ENCODE measurements at places on chromosomes 1 and 21. TPM values are rescaled to one million over a fixed set of nuclear protein-coding genes. Genes with fewer than 3 reads are reported as not detected.
A peak's percentile ranks its signal among the peaks of the same experiment; 100 is the strongest.

DNA sequence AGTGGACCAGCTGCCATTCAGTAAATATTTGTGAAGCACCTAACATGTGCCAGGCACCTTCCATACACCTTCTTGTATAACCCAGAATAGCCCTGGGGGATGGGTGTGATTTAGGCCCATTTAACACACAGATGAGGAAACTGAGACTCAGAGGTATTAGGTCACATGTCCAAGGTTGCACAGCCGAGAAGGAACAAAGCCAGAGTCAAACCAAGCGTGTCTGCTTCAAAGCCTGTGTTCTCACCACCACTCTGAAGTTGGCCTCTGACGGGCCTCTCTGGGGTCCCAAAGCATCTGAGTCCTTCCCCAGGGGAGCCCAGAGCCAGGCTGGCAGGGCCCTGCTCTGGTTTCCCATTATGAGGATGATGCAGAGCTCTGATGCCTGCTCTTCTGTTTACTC, 65.1 kb downstream of the LACTBL1 start:
- H3K27me3 ChIP-seq: no peaks in the 10 kb centered on the region
- peaks cover 6% of the 10 kb centered on the region for H3K4me1 ChIP-seq
- no peak for DNase-seq
- H3K4me3 ChIP-seq: no peak overlapping the region
- no peak overlapping the region for H3K27ac ChIP-seq
- H3K36me3 ChIP-seq: no peaks in the 10 kb centered on the region

- no peaks in the 10 kb centered on the region for H3K27me3 ChIP-seq
- peaks cover 19% of the 10 kb centered on the region for H3K4me1 ChIP-seq
- DNase-seq: peak; percentile 11
- no peak overlapping the region for H3K4me3 ChIP-seq
- peak overlapping the region; percentile 32 for H3K27ac ChIP-seq
- H3K36me3 ChIP-seq: no peaks in the 10 kb centered on the region
Observed at GRCh38 chr21:26153758-26154157, 16.8 kb downstream of the APP start.

DNA sequence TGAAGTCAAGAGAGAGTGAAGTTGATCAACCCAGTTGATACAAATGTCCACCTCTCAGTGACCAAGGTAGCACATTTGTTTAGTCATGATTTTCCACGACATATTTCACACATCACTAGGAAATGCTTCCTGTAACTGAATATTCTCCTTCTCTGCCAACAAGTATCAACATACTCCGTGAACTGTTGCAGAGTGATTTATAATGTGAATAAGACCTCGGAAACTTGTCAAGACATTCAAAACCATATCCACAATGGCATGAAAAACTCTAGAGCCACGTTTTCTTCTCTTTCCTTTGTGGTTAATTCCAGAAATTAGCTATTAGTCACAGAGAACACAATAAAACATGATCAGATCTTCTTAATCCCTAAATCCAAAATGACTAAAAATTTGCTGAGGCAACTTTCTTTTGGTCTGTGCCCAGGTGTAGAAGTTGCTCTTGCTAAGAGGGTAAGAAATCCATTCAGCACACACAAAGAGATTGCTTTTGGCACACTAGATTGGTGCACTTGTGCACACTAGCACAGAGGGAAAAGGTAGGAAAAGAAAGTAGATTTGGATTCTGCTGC, 244.3 kb upstream of the NRIP1 start:
- no peaks in the 10 kb centered on the region for H3K4me1 ChIP-seq
- no peak overlapping the region for H3K27ac ChIP-seq
- DNase-seq: no peak
- H3K27me3 ChIP-seq: no peaks in the 10 kb centered on the region
- no peak overlapping the region for H3K4me3 ChIP-seq

DNA sequence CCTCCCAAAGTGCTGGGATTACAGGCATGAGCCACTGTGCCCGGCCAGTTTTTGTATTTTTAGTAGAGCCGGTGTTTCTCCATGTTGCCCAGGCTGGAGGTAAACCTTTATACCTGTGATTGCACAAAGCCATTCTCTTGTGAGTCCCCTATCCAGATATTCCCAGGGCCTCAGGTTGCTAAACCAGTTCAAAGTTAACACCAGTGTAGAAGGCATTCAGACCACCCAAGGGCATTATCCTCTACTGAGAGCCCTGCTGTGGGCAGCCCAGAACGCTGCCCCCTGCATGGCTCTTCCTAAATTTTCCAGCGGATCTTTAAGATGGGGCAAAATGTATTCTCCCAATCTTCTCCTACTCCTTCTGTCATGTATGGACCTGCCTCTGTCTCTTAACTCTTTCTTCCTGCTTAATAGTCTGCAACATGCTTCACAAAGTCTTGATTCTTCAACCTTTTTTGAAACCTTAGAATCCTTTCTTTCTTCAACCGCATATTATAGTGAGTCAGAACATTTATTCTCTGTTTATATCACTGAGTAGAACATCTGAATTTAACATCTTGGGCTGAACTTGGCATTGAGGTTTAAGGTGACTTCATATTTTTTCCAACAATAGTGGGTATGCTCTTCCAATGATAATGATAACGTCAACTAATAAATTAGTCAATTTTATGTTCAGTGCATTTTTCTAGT, 36.0 kb downstream of the UBE4B start:
- no peaks in the 10 kb centered on the region for H3K27me3 ChIP-seq
- H3K4me3 ChIP-seq: no peak overlapping the region

DNA sequence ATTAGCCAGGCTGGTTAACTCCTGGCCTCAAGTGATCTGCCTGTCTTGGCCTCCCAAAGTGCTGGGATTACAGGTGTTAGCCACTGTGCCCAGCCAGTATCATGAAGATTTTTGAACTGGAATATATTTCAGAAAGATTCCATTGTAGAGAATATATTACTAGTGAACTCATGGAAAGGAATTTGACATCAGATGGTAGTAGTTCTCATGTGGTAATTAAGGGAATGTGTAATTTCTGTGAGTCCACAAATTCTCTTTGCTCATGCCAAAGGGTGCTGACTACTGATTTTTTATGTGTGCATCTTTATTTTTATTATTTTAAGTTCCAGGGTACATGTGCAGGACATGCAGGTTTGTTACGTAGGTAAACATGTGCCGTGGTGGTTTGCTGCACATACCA, 10.4 kb downstream of the DTL start:
- no peaks in the 10 kb centered on the region for H3K27me3 ChIP-seq
- H3K36me3 ChIP-seq: no peaks in the 10 kb centered on the region
- DNase-seq: peak; percentile 57

GRCh38 chr1:1179983-1180861, 6.5 kb downstream of the TTLL10 start:
- no peaks in the 10 kb centered on the region for H3K36me3 ChIP-seq
- no peak for DNase-seq
- H3K4me3 ChIP-seq: no peak overlapping the region

The FCGR3A gene
- not detected for total RNA-seq

The SGIP1 gene
- 2.1 TPM for total RNA-seq

The KLHDC8A gene
- not detected for total RNA-seq

Measured in GM23248 (cell line).